ENCODE measurements at places on chromosomes 2 and 18.

DNA sequence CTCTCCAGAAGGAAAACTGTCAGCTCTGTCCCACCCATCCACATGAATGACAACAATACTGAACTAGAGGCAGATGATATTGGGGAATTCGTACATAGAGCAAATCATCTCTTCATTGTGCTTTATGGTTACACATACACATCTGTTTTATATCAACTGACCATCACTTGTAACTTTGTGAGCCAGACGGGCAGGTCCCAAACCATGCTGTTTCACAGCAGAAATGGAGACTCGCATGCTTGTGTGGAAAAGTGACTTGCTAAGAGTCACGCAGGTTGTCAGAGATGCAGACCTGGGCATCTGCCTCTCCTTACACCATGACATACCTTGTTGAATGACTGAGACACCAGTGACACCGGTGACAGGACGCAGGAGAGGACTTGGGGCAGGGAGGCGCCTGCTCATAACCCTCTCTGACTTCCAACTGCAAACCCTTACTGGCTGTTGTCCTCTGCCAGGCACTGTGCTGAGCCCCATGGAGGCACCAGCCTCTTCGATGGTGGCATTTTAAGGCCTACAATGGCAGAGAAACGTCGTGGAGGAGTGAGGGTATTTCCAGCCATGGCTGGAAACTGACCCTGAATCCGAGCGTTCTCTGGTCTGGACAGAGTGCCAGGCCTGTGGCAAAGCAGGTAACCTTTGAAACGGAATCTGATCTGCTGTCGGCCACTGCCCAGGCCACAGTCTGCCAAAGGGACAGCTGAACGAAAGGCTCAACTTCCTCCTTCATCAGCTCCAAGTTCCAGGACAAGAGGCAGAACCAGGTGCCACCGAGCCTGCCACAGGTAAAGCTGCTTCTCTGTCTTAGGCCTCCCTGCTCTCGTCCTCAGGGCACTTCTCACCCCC, 26.9 kb upstream of the ROCK2 start:
- no peak for DNase-seq

GRCh38 chr18:48718251-48718959, 179.6 kb downstream of the CTIF start:
- no peak for DNase-seq

DNA sequence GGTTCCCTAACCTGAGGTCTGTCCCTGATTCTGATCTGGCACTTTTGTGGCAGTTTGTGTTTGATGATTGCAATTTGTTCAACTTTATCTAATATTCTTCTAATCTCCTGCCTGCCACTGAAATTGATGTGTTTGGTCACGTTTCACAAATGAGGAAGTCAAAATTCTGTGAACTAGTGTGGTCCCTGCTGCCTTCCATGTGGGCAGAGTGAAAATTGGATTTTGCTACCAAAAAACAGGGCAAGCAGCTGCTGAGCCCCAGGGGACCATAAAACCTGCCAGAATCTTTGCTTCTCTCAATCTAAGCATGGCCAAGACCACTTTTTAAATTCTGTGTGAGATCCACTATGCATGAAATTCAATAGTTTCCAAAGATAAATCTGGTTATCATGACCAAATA, 195.5 kb upstream of the CYRIA start:
- no peak for DNase-seq

- DNase-seq, result no peak
These were observed 94.0 kb downstream of the NDUFA10 start for GRCh38 chr2:239930871-239931771.

- DNase-seq, result no peak
These were observed 383.2 kb downstream of the BCL11A start for GRCh38 chr2:60170272-60170671.

DNA sequence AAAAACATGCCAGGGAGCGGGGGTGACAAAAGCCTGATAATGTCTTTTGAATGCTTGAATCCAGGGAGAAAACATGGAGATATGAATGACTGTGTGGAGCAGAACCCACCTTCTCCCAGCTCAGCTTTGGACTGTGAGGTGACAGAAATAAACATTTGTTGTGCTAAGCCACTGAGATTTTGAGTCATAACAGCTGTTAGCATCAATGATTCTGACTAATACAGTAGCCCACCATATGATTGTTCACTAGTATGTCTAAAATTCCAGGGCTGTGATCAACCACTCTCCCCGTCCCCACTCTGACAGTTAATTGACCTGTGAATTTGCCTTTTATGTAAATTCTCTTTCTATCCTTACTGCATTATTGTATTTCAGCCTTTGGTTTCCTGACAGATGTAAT, 69.1 kb downstream of the PDK1 start:
- no peak for DNase-seq

DNA sequence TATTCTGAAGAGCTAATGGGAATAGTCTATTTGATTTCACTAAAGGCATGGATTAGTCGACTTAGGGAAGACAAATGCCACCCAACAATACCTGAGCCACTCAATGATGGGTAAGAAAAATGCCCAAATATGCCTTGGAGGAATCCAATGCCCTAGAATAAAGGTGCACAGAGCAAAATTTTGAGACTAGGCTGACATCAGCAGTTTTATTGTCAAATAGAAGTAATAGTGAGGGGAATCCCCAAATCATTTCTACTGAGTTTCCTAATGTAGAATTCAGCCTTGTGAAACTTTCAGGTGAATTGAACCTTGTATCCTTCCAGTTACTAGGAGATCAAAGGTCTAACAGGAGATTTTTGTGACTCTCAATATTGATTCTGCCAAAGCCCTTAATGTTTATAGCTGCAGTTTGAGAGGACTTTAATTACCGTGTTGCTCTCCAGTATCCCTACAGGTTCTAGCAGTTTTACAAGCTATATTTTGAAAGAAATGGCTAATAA, 50.8 kb upstream of the THSD7B start:
- DNase-seq, result no peak

DNA sequence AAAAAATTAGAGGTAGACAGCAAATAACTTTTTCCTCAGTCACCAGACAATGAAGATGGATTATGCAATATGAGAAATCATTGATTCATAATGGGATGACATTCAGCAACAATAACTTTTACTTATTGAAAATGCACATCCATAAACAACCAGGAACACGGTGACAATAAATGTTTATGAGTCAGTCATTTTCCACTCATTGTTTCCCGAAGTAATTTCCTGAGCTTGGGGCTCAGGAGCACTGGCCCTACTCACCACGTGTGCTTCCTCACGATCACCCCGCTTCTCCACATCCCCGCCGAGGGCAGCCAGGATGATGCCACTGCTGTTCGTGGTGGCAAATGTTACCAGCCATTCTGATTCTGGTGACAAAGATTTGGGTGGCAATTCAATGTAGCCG, 156.3 kb downstream of the LAMA1 start:
- DNase-seq, result no peak

DNA sequence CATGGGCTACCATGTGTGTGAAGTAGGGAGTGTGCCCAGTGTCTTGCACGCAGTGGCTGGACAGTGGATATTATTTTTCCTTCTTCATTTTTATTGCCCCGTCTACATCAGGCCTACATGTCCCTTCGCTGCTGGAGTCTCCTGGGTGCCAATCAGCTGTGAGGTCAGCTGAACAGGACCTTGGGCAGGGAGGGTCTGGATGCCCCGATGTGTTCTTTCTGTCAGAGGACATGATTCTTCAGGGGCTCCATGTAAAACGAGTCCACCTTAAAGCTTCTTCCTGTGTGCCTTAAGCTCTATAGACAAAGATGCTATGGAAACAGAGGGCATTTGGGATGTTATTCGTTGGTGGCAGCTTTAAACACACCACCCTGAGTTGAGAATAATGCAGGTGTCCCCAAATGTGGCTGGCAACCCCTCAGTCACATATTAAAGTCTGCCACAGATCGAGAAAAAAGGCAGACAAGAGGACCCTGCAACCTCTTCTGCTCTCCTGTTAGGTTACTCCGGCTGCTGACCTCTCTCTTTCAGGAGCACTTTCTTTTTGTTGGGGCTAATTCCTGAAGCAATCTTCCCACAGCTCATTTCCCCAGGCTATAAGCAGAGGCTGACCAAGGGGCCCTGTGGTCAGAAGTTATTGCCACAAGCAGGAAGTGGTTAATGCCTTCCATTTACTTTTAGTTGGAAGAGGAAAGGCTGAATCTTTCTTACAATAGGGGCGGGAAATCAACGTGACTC, 20.0 kb downstream of the GREB1 start:
- no peak for DNase-seq

- DNase-seq, result no peak
These were observed 123.5 kb downstream of the LAMA3 start for GRCh38 chr18:23812546-23813440.

DNA sequence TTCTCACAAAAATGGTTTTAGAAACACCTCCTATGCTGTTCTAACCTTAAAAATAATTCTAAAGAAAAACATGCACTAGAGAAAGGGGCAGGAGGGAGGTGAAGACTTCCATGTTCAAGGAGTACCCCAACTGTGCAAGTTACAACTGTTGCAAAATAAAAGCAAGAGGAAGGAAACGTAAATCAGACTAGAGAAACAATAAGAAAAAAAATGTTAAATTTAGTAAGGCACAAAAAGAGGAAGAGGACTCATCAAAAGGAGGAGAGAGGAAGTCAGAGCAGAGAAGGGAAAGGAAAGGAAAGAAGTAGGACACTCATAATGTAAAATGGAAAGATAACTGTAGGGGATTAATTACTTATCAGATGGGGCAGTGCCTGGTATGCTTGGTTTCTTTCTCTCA, 34.1 kb downstream of the RAPH1 start:
- no peak for DNase-seq

- no peak for DNase-seq
These were observed 74.8 kb upstream of the ADAM23 start for GRCh38 chr2:206368484-206368883.

- no peak for DNase-seq
These were observed 182.3 kb downstream of the ZNF521 start for GRCh38 chr18:25169701-25170100.

GRCh38 chr2:97997784-97998392, 2.1 kb upstream of the TMEM131 start:
- no peak for DNase-seq

GRCh38 chr2:48424866-48425265, 105.1 kb upstream of the STON1 start:
- DNase-seq, result peak; percentile 8

- no peak for DNase-seq
These were observed 14.4 kb upstream of the IGFBP2 start for GRCh38 chr2:216618785-216619184.

GRCh38 chr2:232134939-232135338, 173.4 kb downstream of the DIS3L2 start:
- no peak for DNase-seq

GRCh38 chr2:49131801-49132200, 22.5 kb downstream of the FSHR start:
- DNase-seq, result no peak

GRCh38 chr2:128260239-128261138, 58.2 kb downstream of the HS6ST1 start:
- peak; percentile 64 for DNase-seq

DNA sequence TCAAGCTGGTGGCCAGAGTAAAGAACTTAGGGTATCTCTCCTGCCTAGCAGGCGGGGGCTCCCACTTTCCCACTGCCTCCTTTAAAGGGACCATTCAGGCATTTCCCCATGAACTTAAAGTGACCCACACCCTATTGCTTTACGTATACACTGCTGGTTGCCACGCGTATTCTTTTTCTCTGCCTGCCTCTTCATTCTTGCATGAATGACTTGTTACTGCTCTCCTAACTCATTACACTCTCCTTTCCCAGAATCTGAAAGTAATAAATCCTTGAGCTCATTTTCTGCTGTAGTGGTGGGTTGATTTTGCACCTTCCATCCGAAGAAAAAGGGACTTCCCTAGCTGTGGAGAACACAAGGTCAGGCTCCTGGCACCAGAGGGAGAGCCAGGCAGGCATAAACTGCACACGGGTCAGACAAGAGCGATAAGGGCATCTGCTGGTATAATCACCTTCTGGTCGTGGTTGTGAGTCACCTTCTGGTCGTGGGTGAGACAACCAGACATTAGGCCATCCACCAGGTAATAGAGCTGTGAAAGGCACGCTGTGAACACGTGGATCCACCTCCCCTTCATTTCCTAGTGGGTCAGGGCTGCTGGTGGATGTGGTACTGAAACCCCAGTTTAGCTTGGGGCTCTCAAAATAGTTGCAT, 950.3 kb downstream of the SOCS6 start:
- no peak for DNase-seq

- no peak for DNase-seq
These were observed 7.4 kb upstream of the RHOB start for GRCh38 chr2:20439503-20439902.

Data from caudate nucleus (tissue), 63 donors.